ENCODE measurements at places on chromosomes 2 and 18. TPM values are rescaled to one million over a fixed set of nuclear protein-coding genes. Genes with fewer than 3 reads are reported as not detected.

DNA sequence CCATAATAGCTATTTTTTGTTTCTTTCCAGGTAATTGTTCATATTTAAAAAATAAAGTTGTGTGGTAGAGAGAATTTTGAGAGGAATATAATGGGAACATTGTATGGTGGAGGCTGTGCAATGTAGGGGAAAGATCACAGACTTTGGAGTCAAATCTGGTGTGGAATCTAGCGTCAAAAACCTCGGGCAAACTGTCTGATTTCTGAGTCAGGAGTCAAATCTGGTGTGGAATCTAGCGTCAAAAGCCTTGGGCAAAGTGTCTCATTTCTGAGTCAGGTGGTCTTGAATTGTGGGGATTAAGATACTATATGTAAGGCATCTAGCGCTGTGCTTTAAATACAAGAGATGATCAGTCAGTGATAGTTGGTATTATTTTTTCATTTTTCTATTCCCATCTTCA is 5.1 kb downstream of the PTPN4 start:
- DNase-seq = no peak

GAL3ST2 gene
- not detected for total RNA-seq

ACP1 gene
- total RNA-seq = 78.2 TPM

- no peak for DNase-seq
Measured at GRCh38 chr2:74814102-74814501, 19.8 kb upstream of the HK2 start.

GRCh38 chr2:170703776-170704476 is 11.2 kb upstream of the SP5 start:
- peak; percentile 45 for DNase-seq

- DNase-seq = peak; percentile 79
Measured at GRCh38 chr2:953975-954686, 3.5 kb downstream of the SNTG2 start.

GRCh38 chr2:179860255-179861026 is 971 bp downstream of the ZNF385B start:
- DNase-seq = no peak

CD28 gene
- 0.23 TPM for total RNA-seq

CXCR4 gene
- 5.3 TPM for total RNA-seq

PTPRN gene
- total RNA-seq = 2.1 TPM

- DNase-seq = no peak
Measured at GRCh38 chr18:9260388-9261380, 73.9 kb upstream of the TWSG1 start.

DNA sequence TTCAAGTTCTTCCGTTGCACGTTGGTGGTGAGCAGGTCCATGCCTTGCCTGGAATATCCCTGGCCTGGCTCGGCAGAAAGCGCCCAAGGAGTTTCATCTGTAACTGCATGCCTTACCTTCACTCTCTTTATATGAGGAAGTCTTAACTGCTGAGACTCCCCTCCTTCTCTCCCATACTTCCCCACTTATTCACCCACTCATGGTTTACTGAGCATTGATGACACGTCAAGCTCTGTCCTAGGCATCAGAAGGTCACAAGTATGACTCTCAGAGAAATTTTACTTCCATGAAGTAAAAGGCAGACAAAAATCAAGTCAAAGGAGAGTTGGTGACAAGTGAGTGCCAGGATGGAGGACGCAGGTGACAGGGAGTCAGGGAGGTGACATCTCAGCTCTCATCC is 68.2 kb downstream of the TBC1D8 start:
- no peak for DNase-seq

GRCh38 chr2:3523551-3524041 is 4.3 kb upstream of the ADI1 start:
- DNase-seq = no peak

- DNase-seq = no peak
Measured at GRCh38 chr2:36663851-36664695, 32.4 kb upstream of the VIT start.

KRTCAP3 gene
- not detected for total RNA-seq

- DNase-seq = no peak
Measured at GRCh38 chr2:200173691-200174090, 132.8 kb upstream of the SPATS2L start.

CD8B gene
- 4.3 TPM for total RNA-seq

- DNase-seq = no peak
Measured at GRCh38 chr2:147099845-147100244, 745.0 kb upstream of the ACVR2A start.

DNA sequence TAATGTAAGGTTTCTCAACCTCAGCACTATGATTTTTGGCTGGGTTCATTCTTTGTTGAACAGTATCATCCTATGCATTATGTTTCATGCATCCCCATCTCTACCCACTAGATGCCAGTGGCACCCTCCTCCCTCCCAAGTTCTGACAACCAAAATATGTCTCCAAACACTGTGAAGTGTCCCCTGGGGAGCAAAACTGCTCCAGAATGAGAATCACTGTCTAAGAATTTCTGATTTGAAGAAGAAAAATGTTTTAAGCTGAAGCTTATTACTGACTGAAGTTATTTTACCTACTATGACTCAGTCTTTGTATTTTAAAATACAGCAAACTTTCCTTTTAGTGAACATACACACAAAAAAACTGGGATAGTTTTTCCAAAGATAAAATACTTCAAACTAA is 3.4 kb downstream of the THADA start:
- DNase-seq = no peak

GKN2 gene
- total RNA-seq = not detected

DNA sequence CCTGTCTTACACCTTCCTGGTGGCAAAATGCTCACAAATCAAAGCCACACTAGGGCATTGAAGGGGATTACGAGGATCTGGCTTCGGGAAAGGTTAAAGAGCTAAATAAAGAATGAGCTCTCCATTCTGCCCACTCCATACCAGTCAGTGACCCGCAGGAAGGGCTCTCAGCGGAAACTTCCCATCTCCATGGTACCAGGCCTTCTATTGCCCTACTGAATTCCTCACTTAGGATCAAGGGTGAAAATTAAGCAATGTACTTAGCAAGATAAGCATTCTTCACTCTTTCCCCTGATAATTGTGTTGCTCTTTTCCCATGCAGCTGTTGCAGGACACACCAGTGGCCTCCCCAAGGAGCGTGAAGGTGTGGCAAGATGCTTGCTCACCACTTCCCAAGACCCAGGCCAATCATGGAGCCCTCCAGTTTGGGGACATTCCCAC is 75.6 kb upstream of the TTC39C start:
- DNase-seq = no peak

DNA sequence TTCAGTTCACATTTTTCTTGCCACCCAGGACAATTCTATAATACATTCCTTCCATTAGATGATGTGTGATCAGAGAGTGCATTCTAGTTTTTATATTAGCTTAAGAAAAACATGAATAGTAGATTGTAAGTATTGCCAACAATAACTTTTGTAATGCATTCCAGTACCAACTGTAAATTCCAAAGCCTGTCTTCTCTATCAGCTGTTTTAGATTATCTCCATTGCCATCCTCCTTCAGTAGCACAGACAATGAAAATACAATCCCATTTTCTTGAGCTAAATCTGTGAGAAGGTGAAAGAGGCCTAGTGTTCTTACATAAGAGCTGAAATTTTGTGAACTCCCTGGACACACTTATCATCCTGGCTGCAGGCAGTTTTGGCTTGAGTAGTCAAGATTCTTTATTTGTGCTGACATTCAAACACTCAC is 103.9 kb downstream of the CCBE1 start:
- DNase-seq = no peak

GRCh38 chr2:113980946-113981345 is 91.1 kb downstream of the ACTR3 start:
- no peak for DNase-seq

CD8B2 gene
- 0.13 TPM for total RNA-seq

DNA sequence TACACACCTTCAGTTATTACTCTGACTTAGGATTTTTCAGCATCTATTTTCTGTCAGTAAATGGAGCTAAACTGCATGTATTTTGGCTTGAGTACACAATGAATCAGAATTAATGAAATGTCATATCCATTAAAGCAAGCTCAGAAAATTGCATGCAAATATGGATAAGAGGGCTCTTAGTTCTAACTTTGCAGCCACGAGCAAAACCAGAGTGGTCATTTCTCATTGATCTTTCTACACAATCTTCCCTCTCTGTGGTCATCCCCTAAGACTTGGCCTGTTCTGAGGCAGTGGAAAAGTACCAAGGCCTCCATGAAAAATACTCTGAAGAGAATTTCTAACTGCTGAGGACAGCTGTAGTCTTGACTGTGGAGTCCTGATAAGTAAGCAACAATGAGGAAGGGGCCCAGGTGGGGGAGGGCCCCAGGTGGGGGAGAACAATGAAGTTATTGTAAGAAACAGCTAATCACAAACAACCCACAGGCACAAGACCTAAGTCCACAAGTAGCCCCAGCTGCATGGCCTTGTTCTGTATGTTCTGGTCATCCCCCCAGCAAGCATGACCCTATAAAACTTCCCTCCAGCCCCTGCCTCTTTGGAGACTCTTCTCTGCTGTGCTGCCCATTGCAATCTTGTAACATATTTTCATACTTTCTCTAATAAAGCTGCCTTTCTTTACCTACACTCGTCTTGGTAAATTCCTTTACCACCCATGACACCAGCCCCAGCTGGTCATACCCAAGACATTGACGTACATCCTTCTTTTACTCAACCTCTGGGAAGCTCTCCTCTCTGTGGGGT is 230.3 kb downstream of the TDRD15 start:
- DNase-seq = no peak

DNA sequence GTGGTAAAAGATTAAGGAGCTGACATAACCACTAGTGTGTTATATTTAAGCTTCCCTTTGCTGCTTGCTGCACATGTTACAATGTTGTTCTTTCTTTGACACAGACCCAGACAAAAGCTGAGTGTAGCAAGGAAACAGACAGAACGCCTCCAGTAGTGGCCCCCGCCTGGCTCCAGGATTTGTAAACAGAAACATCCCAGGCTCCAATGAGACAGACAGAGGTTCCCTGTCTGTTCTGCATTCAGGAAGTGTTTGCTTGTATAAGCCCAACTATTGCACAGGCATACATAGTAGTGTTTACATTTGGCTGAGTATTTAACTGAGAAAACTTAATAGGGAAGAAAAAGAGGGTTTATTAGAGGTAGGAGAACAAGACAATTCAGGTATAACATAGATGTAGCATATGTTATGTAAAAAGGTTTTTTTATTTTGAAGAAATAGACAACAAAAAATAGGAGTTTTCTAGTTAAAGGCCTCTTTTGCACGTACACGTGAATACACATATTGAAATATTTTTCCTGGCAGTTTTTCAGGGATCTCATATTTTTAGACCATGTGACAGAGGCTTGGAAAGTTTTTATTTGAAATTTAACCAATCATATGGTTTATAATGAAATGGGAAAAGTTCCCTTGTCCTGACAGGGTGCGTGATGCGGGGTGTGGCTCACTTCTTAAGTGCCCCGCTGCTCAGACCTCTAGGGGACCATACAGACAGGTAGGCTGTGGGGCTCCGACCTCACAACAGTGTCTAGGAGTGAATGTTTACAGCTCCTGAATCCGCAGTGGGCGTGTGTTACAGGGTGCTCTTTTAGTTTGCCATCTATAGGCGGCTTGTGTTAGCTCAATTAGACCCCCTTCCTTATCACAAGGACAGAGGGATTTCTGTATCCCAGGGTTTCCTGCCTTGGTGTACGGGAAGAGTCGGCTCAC is 118.4 kb downstream of the BMPR2 start:
- DNase-seq = no peak

GRCh38 chr18:74457043-74457724 is at the start of gene DIPK1C:
Gene DIPK1C, minus strand, starts transcription at chr18:74457308. Its CDS starts 49 bp downstream, at chr18:74457259.
- DNase-seq = no peak

DNA sequence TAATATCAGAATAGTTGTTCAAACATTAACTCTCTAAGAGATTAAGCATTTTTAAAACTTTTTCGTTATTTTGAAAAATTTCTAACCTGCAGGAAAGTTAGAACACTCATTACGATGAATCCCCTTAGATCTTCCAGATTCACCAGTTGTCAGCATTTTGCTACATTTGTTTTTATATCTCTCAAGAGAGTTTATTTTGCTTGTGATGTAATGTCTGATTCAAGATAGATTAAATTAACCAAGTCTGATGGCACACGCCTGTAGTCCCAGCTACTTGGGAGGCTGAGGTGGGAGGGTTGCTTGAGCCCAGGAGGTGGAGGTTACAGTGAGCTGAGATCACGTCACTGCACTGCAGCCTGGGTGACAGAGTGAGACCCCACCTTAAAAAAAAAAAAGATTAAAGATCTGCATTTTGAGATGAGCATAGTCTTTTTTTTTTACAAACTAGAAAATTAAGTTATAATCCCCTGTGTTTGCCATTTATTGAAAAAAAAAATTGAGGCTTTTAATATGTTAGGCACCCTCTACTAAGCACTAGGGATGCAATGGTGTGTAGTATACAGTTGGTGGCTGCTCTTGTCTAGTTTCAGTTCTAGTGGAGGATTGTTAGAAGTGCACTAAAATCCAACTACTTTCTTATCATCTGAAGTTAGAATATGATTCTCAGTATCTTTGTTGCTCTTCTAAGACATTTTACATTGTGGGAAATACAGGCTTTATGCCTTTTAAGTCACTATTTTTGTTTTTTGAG is 20.9 kb downstream of the RAB10 start:
- no peak for DNase-seq

DNA sequence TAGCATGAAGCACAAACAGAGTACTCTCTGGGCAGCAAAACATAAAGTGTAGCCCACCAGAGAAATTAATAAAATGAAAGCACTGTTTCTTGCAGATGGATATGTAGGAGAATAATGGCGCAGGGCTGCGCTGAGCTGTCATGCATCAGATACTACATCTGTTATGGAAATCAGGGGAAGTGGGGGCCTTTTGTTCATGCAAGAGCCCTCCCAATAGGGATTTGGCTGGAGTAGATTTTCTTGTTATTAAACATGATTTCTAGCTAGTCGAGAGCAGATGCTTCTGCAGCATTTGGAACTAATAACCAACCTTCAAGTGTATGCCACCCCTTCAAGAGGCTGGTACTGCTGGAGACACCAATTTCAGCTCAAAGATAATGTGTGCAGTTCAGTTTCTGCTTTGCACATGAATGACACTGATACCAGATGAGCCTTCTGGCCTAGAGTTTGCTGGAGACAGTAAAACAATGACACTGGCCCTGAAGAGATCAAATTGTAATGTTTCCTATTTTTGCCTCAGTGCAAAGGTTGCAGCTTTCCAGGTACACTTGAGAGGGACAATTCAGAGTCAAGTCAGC is 58.0 kb downstream of the RND3 start:
- no peak for DNase-seq

ARHGEF33 gene
- total RNA-seq = 0.92 TPM

ACVR1C gene
- total RNA-seq = not detected
